ENCODE measurements at places on chromosomes 13 and 19.

GRCh38 chr19:37306383-37306963, 64.4 kb upstream of the ZNF527 start:
- DNase-seq, result no peak

DNA sequence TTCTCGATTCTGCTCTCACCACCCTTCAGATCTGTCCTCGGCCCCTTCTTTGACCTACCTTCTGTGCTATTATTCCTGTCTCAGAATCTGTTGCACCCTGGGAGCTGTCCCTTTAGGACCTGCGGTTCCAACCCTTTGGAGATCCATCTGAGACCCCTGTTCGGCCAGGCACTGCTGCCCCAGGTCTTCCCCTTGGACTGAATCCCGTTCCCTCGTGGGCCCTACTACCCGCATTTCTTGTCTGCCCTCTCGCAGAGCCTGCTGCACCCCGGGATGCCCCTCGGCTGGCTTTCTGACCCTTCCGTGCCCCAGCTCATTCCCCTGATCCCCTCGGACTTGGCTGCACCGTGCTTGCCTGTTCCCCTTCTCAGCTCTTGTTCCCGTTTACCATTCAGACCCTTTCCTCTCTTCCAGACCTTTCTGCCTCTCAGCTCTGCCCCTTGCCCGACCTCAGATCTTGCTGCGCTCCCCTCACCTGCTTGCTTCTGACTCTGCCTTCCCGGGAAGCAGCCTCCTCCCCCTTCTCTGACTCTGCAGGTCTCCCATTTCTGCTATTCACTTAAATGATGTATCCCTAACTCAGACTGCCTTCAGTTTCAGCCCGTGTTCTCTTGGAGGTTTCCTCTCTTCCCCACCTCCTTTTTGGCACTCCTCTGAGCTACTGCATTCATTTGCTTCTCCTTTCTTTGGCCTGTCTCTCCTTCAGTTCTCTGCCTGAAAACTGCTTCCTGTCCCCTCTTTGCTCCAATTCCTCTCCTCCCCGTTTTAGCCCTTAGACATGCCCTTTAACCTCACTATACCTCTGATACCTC, 1.1 kb downstream of the ARHGAP35 start:
- DNase-seq, result no peak

- no peak for DNase-seq
Observed at GRCh38 chr19:870963-871401, 11.5 kb downstream of the CFD start.

GRCh38 chr19:45168767-45169351, 8.1 kb upstream of the NKPD1 start:
- DNase-seq, result no peak

- peak; percentile 52 for DNase-seq
Observed at GRCh38 chr19:12669270-12670158, 2.9 kb downstream of the WDR83 start.

Data from effector memory CD4-positive, alpha-beta T cell (primary cell).